ENCODE measurements at places on chromosomes 1 and 21.

GRCh38 chr1:205563927-205564441 lies 59.5 kb downstream of the CDK18 start:
- DNase-seq: no peak

DNA sequence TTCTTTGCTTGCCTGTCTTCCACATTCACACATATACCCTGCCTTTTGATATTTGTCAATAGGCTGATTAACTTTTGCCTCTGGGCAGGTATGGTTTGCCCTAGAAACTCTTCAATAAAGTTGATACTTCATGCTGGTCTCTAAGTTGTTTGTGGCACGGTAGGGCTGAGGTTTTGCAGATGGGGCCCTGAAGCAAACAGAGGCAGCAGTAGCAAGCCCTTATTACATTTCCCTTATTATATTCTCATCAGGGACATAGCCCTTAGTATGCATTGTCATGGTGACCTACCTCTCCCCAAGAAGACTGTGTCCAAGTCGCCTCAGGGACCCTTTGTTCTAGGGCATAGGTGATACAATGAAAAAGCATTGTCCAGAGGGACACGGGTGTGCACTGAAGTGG lies at the start of gene OR6P1:
Gene OR6P1 (minus strand): TSS at position 101 of the 400 bp plus-strand sequence. CDS start 6,976 bp downstream, outside the sequence.
- no peak for DNase-seq

GRCh38 chr1:100354971-100355394 lies 2.7 kb downstream of the CDC14A start:
- no peak for DNase-seq

DNA sequence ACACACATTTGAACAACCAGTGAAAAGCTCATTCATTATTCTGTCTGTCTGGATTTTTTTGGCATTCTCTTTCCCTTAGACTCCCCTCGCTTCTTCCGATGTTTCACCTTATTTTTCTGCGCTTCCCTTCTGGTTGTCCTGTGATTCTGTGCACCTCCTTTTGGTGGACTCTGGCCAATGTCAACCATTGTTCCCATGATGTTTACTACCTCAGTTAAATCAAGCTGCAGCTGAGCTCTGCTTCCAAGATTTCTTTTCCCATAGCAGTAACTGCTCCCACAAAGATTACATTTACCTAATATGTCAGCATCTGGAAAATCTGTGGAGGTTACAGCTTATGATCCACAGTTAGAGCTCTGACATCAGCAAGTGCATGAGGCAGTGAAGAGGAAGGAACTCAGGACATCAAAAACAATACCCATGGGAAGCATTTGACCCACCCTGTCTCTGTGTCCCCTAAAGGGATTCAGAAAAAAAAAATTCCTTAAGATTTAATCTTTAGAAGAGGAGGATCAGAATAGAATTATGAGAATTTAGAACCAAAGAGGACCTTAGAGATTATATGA lies 69.9 kb upstream of the ADAMTS5 start:
- no peak for DNase-seq

- DNase-seq: no peak
These were observed 69.2 kb upstream of the ARTN start for GRCh38 chr1:43864111-43865045.
